ENCODE measurements at places on chromosomes 11 and 22.

DNA sequence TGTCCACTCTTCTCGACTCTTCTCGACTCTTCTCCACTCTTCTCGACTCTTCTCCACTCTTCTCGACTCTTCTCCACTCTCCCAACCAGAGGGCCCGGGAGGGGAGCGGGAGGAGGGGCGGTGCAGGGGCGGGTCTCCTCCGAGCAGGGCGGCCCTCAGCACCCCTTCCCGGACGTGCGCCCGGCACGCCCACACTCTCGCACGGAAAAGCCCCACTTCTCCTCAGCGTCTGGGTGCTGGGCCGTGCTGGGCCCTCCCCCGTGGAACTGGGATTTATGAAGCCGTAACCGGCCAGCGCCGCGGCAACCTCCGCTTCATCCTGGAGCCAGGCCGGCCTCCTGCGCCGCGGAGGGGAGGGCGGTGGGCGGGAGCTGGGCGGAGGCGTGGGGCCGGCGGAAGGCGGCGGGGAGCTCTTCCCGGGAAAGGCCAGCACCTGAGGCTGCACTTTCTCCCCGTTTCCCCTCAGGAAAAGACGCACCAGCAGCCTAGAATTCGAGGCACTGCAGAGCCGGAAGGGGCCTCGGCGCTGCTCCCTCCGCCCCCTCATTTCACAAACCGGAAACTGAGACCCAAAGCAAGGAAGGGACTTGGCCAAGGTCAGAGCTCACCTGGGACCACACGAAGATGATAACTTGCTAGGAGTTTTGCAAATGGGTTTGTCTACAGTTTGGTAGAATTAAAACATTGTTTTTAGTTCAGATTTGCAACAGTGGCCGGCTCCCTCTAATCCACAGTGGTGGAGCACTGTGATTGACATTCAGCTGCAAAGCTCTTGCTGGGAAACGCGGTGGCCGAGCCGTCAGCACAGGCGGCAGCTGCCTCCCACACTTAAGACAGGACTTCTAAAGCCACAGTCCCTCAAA, 31.6 kb upstream of the JAM3 start:
- peak; percentile 58 for DNase-seq

GRCh38 chr11:895331-896110, 15.1 kb downstream of the CHID1 start:
- no peak for DNase-seq

DNA sequence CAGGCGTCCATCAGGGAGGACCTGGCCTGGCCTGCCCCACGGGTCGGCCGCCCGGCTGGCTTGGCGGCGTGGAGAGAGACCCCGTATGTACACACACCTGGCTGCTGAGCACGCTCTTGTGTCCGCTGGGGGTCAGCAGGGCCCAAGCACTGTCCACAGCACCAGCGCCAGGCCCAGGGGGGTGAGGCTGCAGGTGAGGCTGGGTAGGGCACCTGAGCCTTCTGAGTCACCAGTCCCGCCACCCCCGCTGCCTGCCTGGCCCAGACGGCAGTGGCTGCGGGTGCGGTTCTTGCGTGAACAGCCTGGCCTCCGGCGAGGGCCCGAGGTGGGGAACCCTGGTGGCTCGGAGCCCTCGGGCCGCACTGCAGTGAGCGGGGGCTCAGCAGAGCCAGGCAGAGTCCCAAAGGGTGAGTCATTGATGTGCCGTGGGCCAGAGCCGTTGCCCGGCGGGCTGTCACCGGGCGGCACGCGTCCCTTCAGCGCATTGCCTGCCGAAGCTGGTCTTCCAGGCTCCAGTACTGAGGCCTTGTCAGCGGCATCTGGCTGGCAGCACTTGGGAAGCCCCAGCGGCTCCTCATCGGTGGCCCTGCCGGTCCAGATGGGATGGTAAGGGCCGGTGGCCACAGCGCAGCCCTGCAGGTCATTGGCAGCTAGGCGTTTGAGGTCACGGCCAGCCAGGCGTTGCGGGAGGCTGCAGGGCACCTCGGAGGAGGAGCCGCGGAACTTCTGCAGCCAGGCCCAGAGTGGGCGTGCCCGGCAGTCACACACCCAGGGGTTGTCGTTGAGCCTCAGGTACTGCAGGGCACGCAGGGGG, 26.3 kb downstream of the RTN4R start:
- DNase-seq: no peak

DNA sequence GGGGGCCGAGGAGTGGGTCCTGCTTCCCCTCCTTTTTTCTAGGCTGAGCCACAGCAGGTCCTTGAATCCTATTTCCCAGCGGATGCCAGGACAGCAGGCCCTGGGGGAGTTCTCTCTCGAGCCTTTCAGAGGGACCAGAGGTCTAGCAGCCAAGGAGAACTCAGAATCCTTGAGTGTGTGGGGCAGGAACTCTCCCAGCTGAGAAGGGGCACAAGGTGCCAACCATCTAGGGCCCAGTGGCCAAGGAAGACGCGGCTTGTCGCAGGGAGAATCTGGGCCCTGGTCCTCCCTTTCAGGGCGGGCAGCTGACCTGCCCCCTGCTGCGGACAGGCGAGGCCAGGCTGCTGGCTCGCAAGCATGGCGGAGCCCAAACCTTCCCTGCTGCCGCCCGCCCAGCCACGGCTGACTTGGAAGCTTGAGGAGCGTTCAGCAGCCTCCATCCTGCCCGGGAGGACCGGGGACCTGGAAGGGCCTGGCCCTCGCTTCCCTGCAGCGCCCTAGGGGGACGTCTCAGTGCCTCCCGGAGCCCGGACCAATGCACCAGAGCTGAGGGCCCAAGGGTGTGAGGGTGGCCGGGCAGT, 972 bp upstream of the TSSC4 start:
- peak; percentile 40 for DNase-seq

DNA sequence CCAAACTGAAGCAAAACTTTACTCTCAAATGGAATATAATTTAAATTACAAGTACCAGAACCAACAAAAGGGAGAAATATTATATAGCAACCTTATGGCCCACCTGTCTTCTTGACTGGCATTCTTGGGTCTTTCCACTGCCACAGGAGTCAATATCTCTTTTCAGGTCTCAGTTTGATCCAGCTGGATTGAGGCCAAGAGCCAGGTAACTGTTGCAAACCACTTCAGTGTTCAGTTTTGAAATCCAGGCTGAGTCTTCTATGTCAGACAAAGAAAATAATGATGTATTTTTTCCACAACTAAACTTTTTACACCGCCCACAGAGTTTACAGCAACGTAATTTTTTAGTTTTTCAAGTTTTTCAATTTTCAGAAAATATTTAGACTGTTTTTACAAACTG, 648 bp downstream of the DLG2 start:
- DNase-seq: no peak

DNA sequence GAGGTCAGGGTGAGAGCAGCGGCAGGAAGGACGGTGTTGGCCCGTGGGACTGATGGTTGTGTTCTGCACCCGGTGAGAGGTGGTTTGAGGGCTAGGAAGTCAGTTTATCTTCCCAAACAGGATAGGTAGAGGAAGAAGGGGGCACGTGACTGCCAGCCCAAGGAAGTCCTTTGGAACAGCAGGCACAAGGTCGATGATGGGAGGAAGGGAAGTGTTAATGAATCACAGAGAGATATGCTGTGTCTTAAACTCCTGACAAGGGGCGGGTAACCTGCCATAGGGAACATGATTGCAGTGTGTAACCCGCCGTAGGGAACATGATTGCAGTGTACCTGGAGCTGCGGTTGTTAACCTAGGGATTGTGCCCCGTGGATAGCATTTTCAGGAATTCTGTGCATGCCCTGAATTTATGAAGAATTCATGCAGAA, 49.0 kb downstream of the PRR5L start:
- DNase-seq: no peak

GRCh38 chr11:125483592-125483991, 12.5 kb downstream of the FEZ1 start:
- DNase-seq: peak; percentile 80

DNA sequence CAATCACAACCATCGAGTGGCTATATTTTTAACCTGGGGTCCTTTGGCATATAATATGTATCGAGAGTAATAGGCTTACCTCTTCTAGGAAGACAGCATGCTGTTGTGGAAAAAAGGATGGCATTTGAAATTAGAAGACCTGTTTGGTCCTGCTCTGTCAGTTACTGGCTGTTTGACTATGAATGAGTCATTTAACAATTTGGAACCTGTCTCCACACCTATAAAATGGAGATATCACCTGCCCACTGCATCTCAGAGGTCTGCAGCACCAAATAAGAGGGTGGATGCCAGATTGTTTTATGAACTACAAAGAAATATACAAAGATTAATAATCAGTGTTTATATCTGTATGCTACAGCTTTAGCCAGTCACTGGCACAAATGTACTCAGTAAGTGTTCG, 60.8 kb downstream of the SLC25A17 start:
- peak; percentile 9 for DNase-seq

- DNase-seq: no peak
These were observed 8.8 kb downstream of the RRAS2 start for GRCh38 chr11:14350215-14350614.

- DNase-seq: no peak
These were observed 41.3 kb upstream of the RDX start for GRCh38 chr11:110337570-110338193.

Measured in NCI-H82 (cell line).